ENCODE measurements at places on chromosomes 6 and 20.

- no peak for DNase-seq
Observed at GRCh38 chr6:34243901-34244884, 4.6 kb downstream of the SMIM29 start.

GRCh38 chr6:89745716-89746115 lies 73.9 kb downstream of the MDN1 start:
- no peak for DNase-seq

GRCh38 chr6:103874575-103874974 lies 985.1 kb downstream of the HACE1 start:
- no peak for DNase-seq

GRCh38 chr20:14507711-14508110 lies 170.3 kb upstream of the FLRT3 start:
- DNase-seq: no peak

DNA sequence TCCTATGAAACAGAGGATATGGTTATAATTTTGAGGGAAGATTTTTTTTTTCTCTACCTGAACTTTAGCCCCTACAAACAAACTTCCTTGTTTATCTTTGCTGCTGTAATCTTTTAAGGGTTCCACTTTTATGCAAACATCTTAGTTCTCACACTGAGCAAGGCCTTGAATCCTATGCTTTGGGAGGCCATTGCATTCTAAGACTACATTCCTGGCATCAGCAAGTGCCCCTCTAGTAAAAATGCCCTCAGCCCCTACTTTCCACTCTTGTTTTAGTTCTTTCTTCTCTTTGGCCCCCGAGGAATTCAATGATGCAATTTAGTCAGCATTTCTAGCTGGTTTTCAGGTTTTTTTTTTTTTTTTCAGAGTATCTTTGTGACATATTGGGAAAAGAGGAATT lies 8.1 kb upstream of the AHI1 start:
- DNase-seq: no peak

DNA sequence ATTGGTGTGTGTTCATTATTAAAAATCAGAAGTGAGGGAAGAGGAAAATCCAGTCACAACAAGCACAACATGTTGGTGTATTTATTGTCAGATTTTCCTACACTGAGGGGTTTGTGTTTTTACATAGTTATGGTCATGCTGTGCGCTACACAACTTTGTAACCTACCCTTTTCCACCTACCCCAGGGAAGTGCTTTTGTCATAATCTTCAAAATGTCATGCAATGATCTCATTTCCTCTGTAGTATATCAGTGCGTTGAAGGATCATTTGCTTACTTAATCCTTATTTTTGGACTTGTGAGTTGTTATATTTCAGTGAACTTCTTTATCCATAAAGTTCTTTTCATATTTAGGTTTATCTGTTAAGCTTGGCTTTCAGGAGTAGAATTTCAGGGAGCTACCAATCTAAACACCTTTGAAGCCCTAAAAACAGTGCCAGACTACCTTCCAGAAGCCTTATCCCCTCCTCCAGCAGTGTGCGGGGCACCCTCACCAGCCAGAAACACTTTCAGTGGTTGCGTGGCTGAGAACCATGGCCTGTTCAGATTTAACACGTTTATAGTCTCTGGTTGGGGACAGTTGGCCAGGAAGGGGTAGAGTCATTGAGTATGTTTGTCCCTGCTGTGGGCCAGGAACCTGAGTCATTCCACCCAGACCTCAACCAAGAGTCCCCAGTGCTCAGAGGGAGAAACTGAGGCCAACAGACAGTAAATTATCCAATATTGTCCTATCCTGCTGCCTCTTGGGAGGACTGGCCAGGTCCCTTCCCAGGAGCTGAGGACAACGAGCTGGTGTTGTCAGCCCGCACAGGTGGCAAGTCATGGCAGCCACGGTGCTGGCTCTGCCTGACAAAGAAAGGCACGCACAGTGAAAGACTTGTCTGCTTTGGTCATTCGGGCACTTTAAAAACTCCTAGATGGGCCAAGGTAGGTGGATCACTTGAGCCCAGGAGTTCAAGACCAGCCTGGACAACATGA lies 40.3 kb downstream of the STK35 start:
- DNase-seq: no peak

- DNase-seq: no peak
Observed at GRCh38 chr6:109263873-109264700, 118.2 kb downstream of the CD164 start.

DNA sequence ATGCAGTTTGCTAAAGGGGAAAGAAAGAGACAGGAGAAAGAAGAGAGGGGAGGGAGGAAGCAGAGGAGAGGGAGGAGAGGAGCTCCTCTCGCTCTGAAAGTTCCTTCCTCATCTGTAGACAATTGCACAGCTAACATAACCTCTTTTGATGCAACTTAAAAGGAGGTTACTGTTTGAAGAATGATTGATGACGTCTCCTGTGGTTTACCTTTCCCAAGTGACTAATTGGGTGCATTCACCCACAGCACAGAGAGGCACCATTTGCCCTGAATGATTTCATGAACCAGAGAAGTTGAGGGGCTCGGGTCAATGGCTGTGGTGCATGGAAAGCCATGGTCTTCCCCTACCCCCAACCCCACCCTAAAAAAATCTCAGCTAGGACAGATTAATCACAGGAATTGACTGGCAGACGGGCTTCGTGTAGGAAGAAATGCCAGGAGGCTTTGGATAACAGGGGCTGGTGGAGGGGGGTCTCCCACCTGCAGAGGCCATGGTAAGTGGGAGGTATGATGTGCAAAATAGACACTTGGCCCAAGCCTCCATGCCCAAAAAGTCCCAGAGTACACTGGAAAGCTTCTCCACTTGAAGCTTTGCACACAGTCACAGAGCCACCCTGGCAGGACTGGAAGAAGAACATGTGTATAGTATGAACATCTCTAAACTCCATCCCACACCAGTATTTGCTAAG lies 213.7 kb downstream of the ANKRD60 start:
- no peak for DNase-seq

DNA sequence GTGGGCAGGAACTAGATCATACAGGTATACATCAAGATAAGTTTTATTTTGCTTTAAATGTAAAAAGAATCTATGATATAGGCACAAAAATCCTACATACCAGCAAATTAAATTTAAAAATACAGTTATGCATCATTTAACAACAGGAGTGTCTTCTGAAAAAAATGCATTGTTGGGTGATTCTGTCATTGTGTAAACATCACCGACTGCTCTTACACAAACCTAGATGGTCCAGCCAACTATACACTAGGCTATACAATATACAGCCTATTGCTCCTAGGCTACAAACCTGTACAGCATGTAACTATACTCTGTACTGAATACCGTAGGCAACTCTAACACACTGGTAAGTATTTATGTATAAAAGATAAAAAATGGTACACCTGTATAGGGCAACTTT lies 139.4 kb downstream of the RNGTT start:
- DNase-seq: no peak

GRCh38 chr6:38078671-38079070 lies 259.1 kb downstream of the ZFAND3 start:
- DNase-seq: no peak

DNA sequence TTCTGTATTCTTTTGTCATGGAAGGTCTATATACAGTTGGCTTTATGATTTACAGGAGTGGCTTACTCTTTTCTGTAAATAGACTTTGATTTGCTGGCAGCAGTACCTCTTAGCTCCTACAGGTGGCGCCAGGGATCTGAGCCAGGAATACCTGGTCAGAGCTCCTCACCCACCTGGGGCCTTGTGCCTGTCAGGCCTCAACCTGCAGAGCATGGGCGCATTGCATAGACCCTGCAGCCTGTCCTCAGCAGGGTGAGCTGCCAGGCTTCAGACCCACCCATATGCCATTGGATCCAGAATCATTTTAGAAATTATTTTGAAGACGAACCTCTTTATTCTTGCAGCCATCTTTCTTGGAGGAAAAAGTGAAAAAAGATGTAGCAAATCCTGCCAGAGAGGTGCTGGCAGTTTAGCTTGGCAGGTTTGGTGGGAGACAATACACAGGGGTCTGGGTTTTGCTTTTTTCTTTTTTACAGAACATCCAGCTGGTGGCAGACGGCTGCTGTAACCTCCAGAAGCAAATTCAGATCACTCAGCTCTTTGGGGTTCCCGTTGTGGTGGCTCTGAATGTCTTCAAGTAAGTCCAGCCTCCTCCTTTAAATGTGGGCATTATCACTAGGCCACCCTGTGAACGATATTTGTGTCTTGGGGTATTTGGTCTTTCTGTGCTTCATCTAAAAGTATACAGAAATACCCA lies 149.1 kb downstream of the MTHFD1L start:
- DNase-seq: peak; percentile 12

Data from anterior cingulate cortex (tissue), 58 donors.